HCT116 (cell line): ENCODE measurements at places on chromosomes 5 and 9.
A peak's percentile ranks its signal among the peaks of the same experiment; 100 is the strongest.

DNA sequence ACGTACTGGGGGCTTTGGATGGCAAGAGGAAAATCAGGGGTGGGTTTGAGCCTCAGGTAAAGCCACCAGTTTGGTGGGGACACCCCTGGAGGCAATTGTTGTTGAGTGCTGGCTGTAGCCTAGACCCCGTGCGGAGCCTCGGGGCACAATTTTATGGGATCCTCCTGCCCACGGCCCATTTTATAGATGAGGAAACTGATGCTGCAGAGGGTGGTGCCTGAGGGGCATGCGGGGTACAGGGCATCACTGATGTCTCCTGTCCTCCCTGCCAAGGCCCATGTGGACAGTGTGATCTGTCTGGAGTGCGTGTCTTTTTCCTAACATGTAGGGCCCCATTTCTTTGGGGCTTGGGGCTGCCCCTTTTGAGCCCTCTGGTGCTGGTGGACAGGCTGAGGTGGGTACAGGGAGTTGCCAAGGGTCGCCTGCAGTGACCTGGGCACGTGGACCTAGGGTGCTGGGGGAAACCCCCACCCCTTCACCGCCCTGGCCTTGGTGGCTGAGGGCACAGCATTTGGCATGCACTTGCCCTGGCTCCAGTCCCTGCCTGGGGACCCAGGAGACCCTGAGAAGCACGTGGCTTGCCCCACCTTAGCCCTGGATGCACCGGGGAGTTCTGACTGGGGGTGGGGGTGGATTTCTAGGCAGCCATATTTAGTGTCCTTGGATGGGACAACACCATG, 22.1 kb downstream of the WNK2 start:
- no peak overlapping the region for H3K4me3 ChIP-seq
- no peaks in the 10 kb centered on the region for H3K27me3 ChIP-seq
- DNase-seq: no peak
- H3K36me3 ChIP-seq: no peaks in the 10 kb centered on the region
- H3K27ac ChIP-seq: no peak overlapping the region

- no peaks in the 10 kb centered on the region for H3K36me3 ChIP-seq
- no peak for DNase-seq
- no peak overlapping the region for H3K27ac ChIP-seq
- no peaks in the 10 kb centered on the region for H3K27me3 ChIP-seq
- peaks cover 8% of the 10 kb centered on the region; the same call in 1 of the 2 replicates for H3K4me1 ChIP-seq
Observed at GRCh38 chr5:72151169-72151568, 43.9 kb downstream of the MAP1B start.

DNA sequence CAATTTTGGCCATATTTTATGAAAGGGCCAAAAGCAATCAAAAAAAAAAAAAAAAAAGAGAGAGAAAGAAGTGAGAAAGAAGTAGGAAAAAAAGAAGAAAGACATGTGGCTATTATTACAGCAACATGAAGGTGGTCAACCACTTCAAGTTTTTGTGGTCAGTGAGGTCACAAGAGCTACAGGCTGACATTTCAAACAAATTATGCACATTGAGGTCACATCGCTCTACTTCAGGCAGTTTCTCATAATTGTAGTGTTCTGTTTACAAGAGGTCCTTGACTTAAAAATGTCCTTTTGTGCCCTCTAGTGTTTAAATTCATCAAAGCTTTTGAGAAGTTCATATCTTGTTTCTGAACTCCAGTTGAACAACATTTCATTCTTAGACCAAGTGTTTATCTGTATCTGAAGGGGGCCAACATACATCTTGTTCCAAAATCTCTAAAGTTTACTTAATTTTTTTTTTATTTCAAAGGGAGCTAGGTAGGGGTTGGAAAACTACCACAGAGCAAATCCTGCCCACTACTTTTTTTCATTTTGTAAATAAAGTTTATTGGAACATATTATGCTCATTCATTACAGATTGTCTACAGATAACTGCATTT, 513.1 kb downstream of the PDE4D start:
- no peak overlapping the region for H3K4me3 ChIP-seq
- no peaks in the 10 kb centered on the region for H3K4me1 ChIP-seq
- H3K27ac ChIP-seq: no peak overlapping the region
- H3K36me3 ChIP-seq: no peaks in the 10 kb centered on the region
- no peaks in the 10 kb centered on the region for H3K27me3 ChIP-seq

- H3K36me3 ChIP-seq: no peaks in the 10 kb centered on the region
- H3K27me3 ChIP-seq: no peaks in the 10 kb centered on the region
- DNase-seq: no peak
- H3K27ac ChIP-seq: peak overlapping the region; percentile 70; the same call in 1 of the 2 replicates
- peaks cover 18% of the 10 kb centered on the region for H3K4me1 ChIP-seq
- no peak overlapping the region for H3K4me3 ChIP-seq
Observed at GRCh38 chr5:175286981-175287380, 157.0 kb downstream of the DRD1 start.

DNA sequence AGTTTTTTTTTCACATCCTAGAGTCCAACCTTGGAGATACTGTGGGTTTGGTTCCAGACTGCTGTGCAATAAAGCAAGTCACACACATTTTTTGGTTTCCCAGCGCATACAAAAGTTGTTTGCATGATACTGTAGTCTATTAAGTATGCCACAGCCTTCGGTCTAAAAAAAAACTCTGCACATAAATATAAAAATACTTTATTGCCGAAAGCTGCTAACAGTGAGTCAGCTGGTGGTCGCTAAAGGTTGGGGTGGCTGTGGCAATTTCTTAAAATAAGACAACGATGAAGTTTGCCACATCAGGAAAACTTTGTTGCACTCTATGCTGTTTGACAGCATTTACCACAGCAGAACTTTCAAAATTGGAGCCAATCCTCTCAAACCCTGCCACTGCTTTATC, 37.4 kb downstream of the UBQLN1 start:
- H3K4me3 ChIP-seq: no peak overlapping the region
- peaks cover 44% of the 10 kb centered on the region; the same call in 1 of the 2 replicates for H3K36me3 ChIP-seq
- H3K4me1 ChIP-seq: no peaks in the 10 kb centered on the region
- no peaks in the 10 kb centered on the region for H3K27me3 ChIP-seq
- no peak overlapping the region for H3K27ac ChIP-seq

DNA sequence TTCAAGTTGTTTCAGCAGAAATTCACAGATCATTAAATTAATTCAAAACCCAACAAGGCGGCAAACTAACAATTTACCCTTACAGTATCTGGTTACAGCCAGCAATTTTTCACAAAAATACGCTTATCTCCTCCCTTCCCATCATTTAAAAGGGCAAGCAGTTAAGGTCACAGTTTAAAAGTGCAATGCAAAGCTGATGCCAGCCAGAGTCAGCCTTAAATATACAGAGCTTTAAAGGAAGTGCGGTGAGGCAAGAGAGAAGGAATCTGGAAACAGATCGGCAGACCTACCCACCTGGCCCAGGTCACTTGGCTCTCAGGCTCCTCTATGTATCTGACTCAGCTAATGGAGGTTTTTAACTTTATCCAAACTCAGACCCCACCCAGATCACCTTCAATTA, 31.0 kb downstream of the EPB41L4A start:
- H3K27ac ChIP-seq: no peak overlapping the region
- H3K27me3 ChIP-seq: 0 out of 2 replicates have a peak, but pooled peaks cover 3% of the 10 kb centered on the region
- no peaks in the 10 kb centered on the region for H3K36me3 ChIP-seq
- no peaks in the 10 kb centered on the region for H3K4me1 ChIP-seq
- no peak for DNase-seq

DNA sequence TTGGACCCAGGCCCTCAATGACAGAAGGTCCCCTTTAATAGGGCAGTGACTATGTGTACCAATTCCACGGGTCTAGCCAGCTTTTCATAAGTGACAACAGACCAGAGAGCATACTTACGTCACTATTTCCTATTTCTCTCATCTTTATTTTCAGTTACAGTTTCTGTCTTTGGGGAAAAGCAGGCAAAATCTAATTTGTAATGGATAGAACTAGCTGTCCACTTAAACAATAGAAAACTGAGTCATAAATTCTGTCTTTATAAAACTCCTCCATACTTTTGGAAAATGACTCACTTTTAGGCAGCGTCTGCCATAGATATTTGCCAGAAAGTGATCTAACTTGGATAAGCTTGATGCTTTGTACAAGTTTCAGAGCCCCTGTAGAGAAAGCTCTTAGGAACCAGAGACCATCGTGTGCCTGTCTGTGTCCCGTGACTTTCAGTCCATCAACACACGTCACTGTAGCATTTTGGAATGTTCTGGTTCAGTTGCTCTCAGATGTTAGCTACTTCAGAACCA, 101.9 kb downstream of the F2RL2 start:
- H3K27me3 ChIP-seq: no peaks in the 10 kb centered on the region
- no peak overlapping the region for H3K27ac ChIP-seq
- H3K4me1 ChIP-seq: no peaks in the 10 kb centered on the region
- no peak overlapping the region for H3K4me3 ChIP-seq
- no peak for DNase-seq
- no peaks in the 10 kb centered on the region for H3K36me3 ChIP-seq

DNA sequence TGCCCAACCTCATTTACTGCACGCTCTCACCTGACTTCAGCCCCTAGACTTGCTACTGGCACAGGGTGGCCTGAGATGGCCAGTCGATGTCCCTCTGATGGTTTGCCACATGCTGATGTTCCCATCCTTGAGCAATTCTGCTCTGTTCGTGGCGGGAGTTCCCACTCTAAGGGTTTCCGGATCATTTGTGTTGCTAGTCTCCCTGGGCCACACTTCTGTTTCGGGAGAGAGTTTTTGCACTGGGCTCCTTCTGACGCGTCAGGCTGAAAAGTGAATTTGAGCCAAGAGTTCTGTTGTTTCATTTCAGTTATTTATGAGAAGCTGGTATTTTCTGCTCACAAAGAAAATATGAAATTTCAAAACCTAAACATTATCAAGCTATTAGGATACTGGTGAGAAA, 597.7 kb downstream of the BNC2 start:
- no peak overlapping the region for H3K4me3 ChIP-seq
- DNase-seq: no peak
- no peaks in the 10 kb centered on the region for H3K36me3 ChIP-seq
- H3K27me3 ChIP-seq: no peaks in the 10 kb centered on the region
- H3K4me1 ChIP-seq: no peaks in the 10 kb centered on the region

DNA sequence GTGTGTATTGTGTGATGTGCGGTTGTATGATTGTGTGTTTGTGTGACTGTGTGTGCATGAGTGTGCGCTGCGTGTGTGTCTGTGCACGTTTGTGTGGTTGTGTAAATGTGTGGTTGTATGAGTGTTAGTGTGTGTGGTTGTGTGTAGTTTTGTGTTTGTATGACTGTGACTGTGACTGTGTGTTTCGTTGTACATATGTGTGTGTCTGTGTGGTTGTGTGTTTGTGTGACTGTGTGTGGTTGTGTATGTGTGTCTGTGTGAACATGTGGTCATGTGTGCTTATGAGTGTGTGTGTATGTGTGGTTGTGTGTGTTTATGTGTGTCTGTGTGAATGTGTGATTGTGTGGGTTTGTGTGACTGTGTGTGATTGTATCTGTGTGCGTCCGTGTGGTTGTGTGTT, 197.8 kb downstream of the TTLL11 start:
- H3K27me3 ChIP-seq: no peaks in the 10 kb centered on the region
- H3K4me3 ChIP-seq: no peak overlapping the region
- no peaks in the 10 kb centered on the region for H3K36me3 ChIP-seq

DNA sequence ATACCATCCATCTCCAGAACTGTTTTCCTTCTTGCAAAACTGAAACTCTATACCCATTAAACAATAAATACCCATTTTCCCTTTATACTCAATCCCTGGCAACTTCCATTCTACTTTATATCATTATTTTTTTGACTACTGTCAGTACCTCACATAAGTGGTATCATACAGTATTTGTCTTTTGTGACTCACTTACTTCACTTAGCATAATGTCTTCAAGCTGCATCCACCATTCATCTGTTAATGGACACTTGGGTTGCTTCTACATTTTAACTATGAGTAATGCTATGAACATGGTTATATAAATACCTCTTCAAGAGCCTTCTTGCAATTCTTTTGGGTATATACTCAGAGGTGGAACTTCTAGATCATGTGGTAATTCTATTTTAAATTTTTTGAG, 11.6 kb upstream of the TYRP1 start:
- H3K27me3 ChIP-seq: no peaks in the 10 kb centered on the region; the same call in 1 of the 2 replicates
- no peaks in the 10 kb centered on the region for H3K4me1 ChIP-seq
- H3K27ac ChIP-seq: no peak overlapping the region

- H3K4me3 ChIP-seq: no peak overlapping the region
- H3K36me3 ChIP-seq: no peaks in the 10 kb centered on the region
- H3K27me3 ChIP-seq: peaks cover 15% of the 10 kb centered on the region
- DNase-seq: no peak
- no peak overlapping the region for H3K27ac ChIP-seq
Observed at GRCh38 chr9:89813482-89813881, 208.7 kb downstream of the GADD45G start.

DNA sequence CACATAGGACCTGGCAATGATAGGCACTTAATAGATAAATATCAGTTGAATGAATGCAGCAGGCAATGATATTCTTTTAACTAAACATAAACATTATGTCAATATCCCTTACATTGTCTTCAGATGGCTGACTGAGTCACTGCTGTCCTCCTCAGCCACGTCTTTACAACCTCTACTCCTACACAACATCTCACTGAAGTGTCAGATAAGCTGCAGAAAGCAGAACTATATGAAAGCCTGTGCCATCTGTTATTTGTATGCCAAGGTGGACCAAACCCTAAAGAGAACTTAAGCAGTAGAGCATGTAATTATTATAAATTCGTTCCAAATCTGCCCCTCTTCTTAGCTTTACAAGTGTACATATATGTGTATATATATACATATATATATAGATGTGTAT, 271.2 kb downstream of the RASEF start:
- H3K27ac ChIP-seq: no peak overlapping the region
- H3K4me1 ChIP-seq: no peaks in the 10 kb centered on the region
- H3K36me3 ChIP-seq: no peaks in the 10 kb centered on the region
- no peak overlapping the region for H3K4me3 ChIP-seq
- H3K27me3 ChIP-seq: no peaks in the 10 kb centered on the region
